ENCODE measurements at places on chromosomes 6 and 20.

GRCh38 chr20:57040924-57041323, 225.5 kb downstream of the BMP7 start:
- DNase-seq: no peak

- DNase-seq: no peak
These were observed 49.5 kb upstream of the PCSK2 start for GRCh38 chr20:17177341-17177740.

- no peak for DNase-seq
These were observed 80.5 kb upstream of the SGK1 start for GRCh38 chr6:134398453-134398852.

DNA sequence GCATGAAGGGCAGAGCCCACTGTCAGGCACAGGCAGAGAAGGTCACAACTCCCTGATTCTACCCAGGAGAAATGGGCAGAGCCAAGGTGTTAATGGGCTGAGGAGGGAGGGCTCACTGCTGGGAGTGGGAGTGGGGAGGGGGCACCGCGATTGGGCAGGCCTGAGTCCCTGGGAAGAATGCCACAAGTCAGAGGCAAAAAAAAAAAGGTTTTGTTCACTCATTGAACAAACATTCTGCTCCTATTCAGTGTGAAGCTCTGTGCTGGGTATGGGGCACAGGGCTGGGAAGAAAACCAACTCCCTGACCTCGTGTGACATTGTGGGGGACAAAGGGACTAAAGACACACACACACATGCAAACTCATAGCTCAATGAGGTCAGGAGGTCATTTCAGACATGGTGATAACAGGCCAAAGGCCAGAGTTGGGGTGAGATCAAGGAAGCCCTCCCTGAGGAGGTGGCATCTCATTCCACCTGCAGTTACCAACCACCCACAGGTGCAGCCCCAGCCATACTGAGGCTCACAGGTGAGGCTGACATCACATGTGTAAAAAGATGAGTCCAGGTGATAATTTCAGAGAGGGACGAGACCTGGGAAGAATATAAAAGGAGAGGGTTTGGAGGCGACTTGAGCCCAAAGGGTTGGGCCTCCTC, 3.2 kb upstream of the PMEPA1 start:
- no peak for DNase-seq

DNA sequence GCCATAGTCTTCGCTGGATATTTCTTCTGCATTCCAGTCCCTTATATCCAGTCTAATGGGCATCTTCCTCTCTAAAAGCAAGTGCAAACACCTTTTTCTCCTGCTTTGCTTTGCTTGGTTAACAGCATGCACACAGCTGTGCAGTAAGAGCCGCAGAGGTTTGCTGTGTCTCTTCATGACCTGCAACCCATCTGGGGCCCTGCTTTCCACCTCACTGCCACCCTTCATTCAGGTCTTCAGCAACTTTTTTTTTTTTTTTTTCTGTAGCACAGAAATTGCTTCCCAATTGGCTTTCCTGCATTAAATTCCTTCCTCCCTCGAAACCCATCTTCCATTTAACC, 14.4 kb downstream of the NEDD9 start:
- DNase-seq: no peak

DNA sequence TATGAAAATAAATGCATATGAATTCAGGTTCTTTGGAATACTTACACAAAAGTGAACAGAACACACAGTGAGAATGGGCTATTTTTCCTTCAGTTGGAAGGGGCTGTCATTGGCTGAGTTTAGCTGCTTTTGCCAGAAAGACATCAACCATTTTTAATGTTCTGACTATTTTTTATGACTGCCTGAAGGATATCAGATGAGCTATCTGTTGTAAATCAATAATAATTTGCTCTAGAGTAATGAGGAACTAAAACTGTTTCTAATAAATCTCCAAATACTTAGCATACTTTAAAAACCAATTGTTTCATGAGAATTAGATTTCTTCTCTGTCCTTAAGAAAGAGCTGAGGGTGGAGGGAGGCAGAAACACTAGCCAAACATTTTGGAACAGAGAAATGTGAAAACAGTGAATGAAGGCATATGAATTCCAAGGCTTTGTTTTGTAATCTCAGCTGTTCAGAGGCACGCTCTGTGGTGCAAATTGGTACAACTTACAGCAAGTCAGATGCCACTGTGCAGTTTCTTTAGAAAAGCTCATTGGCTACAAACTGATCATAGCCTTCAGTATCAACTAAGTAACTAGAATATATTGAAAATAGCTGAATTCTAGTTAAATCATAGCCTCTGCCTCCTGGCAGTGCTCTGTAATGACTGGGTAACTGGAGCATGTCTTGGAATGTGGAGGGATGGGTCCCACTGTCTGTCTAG, 228.9 kb upstream of the JAG1 start:
- DNase-seq: no peak

- no peak for DNase-seq
These were observed 1.6 kb downstream of the KCNG1 start for GRCh38 chr20:51021067-51022025.

GRCh38 chr20:35263532-35264341, 14.2 kb downstream of the MMP24OS start:
- DNase-seq: no peak

GRCh38 chr20:37188787-37189186, 9.4 kb upstream of the MROH8 start:
- DNase-seq: no peak

- DNase-seq: peak; percentile 22
These were observed 8.7 kb downstream of the GFRA4 start for GRCh38 chr20:3654326-3655130.

DNA sequence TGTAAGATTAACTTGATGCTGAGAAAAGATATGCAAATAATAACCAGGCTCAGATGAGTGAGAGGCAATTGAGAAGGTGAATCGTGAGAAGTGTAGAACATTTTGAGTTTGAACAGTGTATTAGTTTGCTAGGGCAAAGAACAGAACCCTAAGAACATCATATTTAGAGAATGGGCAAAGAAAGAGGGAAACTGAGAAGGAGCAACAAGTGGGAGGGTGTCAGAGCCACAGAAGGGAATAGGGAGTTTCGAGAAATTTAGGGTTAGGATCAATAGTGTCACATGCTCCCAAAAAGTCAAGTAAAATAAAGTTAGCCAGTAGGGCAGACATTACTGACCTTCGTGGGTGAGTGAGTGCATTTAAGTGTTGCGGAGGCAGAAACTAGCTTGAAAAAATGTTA, 5.5 kb upstream of the FAXC start:
- DNase-seq: no peak

DNA sequence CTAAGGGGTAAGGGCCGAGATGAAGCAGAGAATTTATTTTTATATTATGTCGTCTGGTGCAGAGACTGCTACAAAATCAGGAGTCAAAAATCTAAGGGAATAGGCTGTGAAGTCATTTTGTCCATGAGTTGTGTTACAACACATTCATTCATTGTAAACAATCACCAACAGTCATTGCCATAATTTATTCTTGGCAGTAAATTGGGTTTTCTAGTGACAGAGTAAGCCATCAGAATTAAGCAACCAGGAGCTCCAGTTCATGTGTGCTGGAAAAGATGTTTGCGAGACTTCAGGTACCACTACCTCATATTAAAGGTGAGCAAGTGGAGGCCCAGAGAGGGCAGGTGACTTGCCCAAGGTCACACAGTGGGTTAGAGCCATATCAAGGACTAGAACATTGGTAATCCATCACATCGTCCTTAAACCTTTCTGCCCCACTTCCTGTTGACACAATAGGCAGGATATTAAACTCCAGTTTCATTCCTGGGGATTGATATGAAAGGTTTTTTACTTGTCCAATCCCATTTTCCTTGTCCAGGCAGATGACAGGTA, 46.0 kb downstream of the E2F3 start:
- DNase-seq: no peak

- DNase-seq: no peak
These were observed 179.5 kb upstream of the SYNDIG1 start for GRCh38 chr20:24289737-24290481.

DNA sequence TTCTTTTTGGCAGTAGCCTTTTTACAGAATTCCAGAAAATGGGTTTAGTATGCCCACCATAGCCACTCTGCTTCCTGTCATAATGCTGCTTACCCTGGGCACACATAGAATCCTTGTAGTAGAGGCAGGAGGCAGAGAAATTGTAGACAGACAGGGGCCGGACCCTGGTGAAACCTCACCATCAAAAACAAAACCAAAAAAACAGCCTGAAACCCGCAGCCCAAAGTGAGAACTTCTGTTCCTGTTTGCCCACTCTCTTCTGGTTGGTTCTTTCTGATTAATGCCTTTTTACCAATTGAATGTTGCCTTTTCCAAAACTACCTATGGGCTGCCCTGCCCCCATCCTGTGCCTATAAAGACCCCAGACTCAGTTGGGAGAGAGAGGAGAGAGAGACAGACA, 188.2 kb downstream of the CDKAL1 start:
- DNase-seq: no peak

DNA sequence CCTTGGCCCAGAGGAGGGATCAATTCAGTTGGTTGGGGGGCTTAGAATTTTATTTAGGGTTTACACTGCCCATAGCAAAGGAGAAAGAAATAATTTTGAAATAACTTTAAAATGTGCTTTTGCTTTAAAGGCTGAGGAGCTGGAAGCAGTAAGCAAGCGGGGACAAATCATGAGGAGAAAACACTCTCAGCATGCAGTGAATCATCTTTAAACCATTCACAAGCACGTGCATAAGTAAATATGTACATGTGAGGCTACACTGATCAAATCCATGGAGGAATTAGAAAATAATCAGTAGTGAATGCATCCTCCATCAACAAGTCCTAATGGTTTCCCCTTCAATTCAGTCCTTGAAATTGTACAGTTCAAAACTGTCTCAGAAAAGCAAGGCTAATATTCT, 181.0 kb downstream of the MTFR2 start:
- no peak for DNase-seq

DNA sequence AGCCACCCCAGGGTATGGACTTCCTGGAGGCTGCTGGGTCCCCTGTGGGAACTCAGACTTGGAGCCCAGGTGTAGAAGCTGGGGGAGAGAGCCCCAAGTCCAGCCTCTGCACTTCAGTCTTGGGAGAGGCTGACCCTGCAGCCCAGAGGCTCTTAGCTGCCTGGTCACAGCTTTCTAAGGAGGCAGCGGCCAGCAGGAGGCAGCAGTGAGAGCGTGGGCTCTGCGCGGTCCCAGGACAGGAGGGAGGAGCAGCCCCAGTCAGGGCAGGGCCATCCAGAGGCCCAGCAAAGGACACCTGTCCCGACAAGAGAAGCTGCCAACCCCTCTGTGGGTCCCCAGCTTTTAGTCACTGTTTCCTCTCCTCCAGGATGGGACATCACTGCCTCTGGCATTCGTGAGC, 9.4 kb downstream of the TREML2 start:
- DNase-seq: no peak

- peak; percentile 6 for DNase-seq
These were observed 129.4 kb upstream of the AFDN start for GRCh38 chr6:167697316-167697715.

DNA sequence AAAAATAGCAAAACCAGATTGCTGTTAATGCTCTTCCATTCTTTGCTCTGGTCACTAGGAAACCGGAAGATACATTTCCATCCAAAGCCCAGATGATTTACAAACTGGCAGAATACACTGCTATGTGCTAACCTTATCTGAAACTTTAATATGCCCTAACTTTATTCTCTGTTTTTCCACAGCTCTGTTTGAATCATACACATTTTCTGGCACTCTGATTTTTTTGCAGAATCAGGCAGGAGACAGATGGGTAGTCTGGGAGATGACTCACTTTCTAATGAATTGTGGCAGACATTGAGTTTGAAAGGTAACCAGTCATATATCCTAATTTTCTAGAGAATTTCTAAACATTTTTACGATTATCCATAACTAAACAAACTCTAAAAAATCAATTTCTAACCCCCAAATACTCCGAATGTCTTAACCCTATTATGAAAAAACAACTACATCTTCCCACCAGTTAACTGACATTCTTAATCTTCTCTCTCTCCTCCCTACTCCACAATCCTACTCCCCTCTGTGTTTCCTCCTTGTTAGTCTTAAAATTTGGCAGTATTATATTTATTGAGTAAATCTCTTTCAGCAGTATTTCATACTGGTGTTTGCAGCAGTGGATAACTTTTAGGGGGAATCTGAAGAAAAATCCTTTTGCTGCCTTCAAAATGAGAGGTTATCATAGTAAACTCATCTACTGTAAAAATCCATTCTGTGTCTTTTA, 63.5 kb downstream of the MAN1A1 start:
- DNase-seq: no peak

DNA sequence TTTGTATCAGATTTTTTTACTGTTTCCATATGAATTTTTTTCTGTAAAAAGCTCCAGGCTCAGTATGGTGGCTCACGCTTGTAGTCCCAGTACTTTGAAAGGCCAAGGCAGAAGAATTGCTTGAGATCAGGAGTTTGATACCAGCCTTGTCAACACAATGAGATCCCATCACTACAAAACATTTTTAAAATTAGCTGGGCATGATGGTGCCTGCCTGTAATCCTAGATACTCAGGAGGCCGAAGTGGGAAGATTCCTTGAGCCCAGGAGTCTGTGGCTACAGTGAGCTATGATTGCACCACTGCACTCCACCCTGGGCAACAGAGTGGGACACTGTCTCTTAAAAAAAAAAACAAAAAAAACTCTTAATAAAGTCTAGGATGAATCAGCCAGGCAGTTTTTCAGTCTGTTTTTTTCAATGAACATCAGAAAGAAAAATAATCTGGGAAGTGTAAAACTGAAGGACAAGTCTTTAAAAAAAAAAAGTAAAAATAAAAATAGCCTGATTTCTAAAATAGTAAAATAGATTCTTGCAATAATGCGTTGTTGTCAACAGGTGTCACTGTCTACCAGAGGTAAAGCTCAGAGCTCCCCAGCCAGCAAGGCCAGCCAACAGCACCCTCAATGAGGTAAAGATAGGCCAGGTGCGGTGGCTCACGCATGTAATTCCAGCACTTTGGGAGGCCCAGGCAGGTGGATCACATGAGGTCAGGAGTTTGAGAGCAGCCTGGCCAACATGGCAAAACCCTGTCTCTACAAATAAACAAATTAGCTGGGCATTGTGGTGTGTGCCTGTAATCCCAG, 9.3 kb upstream of the ATG5 start:
- peak; percentile 70 for DNase-seq

DNA sequence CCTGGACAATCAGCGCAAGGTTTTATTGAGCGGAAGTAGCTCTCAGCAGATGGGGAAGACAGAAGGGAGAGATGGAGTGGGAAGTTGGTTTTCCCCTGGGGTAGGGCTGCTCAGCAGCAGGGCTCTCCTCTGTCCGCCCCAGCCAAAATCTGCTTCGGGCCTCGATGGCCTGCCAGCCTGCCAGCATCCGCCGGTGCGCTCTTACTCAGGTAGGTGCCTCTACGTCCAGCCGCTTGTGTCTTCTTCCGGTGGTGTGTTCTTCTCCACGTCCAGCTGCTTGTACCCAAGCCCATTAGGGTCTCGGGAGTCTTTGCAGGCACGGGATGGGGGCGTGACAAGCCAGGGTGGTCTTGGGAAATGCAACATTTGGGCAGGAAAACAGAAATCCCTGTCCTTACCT, 1340.0 kb upstream of the MAP3K7 start:
- DNase-seq: no peak

GRCh38 chr6:136550045-136550329, 235 bp downstream of the MAP7 start:
- no peak for DNase-seq

- no peak for DNase-seq
These were observed 61.8 kb downstream of the EPM2A start for GRCh38 chr6:145673504-145673903.
